ENCODE measurements at places on chromosomes 1 and 21. TPM values are rescaled to one million over a fixed set of nuclear protein-coding genes. Genes with fewer than 3 reads are reported as not detected.

- no peak for DNase-seq
Observed at GRCh38 chr1:116919802-116920201, 10.1 kb downstream of the PTGFRN start.

DNA sequence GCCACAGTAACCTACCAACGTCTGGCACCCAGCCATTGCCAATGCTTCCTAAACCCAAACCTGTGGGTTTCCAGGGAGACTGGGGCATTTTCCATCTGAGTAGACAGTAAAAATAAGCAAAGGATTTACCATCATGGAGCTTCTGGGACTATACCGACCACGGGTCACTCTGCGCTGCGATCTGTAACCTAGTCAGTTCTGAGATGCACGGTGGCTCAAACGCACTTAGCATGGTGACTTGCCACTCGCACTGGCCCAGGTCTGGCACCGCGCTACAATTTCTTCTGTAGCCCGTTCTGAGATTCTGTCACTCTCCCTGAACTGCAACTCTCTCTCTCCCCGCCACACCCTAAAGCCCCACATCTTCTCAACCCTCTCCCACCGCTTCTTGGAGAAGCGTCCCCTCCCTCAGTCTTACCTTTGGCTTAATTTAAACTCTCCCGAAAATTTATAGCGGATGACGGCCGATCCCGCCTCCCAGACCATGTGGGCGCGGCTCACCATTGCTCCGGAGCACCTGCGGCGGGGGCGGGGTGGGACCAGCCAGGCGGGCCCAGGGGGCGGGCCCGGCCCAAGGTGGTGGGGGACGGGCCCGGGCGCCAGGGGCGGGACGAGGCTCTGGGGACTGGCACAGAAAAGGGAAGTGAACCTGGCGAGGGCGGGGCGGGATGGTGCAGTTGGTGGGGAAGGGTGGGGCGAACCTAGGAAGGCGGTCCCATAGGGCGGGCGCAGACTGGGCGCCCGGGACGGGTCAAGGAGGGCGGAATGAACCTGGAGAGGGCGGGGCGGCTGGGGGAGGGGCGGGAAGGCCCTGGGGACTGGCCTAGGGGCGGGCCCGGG is 493 bp upstream of the MAP3K21 start:
- DNase-seq = no peak

Gene LYPLA2
- 51.5 TPM for total RNA-seq

Gene TBX15
- 5.5 TPM for total RNA-seq

DNA sequence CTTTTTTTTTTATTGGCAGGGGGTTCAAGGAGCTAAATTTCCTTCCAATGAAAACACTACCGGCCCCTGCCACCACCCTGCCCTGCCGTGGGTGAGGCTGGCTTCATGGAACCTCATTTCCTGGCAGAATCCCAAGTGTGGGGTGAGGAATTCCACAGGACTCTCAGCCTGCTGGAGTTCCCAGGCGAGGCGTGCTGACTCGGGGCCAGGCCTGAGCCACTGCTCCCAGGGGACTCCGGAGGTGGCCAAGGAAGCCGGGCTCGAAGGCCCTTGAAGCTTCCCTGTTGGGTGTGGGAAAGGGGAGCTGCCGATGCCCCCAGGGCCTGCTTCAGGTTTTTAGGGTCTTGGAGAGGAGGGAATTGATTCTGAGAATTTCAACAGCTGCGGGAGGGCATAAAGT is 95.3 kb upstream of the ACTRT2 start:
- DNase-seq = no peak

Gene BEST4
- 1.3 TPM for total RNA-seq

GRCh38 chr1:110495926-110496600 is 22.9 kb downstream of the KCNA10 start:
- DNase-seq = peak; percentile 96

GRCh38 chr1:162011337-162012012 is 12.2 kb downstream of the OLFML2B start:
- DNase-seq = no peak

Data from spinal cord (tissue), 10 donors.